K562 (cell line): ENCODE measurements at places on chromosomes 3 and 15.

DNA sequence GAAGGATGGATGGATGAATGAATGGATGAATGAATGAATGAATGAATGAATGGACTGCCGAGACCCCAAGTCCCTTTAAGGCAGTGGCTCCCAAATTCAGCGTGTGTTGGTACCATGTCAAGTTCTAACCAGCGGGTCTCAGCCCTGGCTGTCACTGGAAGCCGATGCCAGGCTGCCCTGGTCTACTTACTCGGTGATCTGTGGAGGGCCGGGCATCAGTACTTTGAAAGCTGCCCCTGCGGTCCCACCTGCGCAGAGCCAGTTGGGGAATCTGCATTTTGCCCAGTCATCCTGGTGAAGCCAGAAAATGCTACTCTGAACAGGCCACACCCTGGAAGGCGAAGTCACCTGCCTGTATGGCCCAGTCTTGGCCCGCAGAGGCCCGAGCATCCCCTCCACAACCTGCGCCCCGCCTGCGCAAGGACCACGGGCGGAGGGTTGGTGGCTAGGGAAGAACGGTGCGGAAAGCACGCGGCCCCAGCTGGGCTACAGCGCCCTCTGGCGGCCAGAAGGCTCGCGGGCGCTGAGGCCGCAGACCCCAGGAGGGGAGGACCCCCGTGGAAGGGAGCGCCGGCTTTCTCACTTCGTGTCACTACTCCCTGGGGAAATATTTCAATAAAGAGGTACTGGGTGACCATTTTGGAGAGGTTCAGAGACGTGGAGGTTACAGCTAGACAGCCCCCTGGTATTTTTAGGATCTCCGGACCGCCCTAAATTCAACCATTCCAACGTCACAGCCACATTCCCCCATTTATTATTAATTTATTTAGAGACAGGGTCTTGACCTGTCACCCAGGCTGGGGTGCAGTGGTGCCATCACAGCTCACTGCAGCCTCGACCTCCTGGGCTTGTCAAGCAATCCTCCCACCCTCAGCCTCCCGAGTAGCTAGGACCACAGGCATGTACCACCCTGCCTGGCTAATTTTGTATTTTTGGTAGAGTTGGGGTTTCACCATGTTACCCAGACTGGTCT lies 34.9 kb downstream of the PRKCD start:
- peak; percentile 76 for DNase-seq

DNA sequence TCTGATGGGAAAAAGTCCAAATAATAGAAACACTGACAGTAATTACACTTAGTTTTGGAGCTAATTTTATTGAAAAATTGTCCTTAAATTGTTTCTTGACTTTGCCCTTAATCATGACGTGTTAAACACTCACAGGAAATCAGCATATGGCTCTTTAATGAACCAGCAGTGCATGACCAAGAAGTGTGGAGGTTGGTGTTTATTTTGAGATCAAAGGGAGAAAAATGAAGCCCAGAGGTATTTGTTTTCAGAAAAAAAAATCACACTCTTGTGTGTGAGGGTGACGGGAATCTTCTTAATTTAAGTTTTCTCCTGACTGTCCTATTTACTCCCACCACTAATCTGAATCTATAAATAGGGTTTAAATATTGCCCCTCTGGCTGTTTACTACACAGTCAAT lies 28.8 kb upstream of the SYNM start:
- DNase-seq: no peak

DNA sequence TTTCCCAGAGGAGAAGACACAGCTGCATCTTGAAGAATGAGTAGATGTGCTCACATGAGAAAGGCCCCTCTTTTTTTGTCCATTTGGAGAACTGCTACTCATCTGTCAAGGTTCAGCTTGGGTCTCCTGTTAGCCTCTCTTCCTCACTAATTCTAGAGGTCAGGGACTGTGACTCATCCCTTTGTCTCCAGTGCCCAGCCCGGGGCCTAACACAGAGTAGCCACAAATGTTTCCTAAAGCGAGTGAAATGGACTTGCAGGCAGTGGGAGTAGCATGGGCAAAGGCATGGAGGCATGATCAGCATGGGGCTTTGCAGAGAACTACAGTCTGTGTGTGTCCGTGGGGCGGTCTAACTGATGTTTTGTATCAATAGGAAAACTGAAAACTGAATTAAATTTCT lies 33.9 kb upstream of the MRPS22 start:
- peak; percentile 58 for DNase-seq

DNA sequence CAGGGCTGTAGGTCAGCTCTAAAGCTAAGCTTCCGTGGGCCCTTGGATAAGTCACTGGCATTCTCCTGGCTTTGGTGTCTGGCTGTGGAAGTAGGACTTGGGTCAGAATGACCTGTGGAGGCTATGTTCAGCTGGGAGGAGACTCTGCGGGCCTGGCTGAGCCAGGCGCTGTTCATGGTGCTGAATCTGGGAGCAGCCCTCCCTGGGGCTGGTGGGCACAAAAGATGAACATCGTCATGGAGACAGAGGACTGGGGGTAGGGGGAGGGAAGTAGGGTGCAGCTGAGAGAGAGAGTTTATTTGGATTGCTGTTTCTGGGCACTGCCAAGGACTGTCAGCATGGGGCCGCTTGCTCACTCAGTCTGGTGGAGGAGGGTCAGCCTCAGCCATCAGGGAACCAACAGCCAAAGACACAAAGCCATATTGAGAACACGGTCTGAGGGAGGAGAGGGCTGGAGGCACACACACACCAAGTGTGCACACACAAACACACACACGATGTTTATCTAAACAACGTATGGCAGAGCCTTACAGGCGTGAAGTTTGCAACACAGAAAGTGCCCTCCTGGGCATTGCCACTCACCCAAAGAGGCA lies 120.7 kb upstream of the LINGO1 start:
- DNase-seq: peak; percentile 57

GRCh38 chr15:39593071-39593655 lies 12.3 kb downstream of the THBS1 start:
- DNase-seq: no peak

GRCh38 chr3:41193794-41194539 lies 5.3 kb upstream of the CTNNB1 start:
- DNase-seq: no peak

DNA sequence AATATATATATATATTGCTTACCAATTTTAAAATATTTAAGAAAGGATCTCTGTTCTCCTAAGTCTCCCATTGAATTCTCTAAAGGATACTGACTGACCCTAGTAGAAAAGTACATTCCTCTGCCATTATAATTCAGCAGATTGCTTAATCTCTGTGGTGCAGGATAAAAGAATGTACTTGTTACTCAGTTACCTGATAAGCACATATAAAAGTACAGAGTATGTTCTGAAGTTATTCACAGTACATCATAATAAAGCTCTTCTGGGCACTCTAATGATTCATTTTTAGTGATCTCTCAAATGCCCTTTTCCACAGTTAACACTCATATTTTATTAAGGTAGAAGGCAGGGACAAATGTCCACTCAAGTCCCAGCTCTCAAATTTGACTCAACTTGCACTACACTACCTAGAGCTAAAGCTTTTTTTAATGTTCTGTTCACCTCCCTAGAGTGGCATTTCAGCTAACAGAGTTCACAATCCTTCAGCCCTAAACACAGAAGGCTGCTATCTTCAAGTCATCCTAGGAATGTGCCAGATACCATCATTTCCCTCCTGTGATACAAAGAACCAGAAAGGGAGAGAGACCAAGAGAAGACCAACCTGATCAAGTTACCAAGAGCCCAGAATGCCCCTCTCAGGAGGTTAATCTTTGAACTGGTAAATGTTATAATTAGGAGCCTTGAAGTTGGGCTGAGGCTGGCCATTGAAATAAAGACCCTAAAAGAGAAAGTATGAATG lies 53.3 kb downstream of the MEIS2 start:
- DNase-seq: no peak

DNA sequence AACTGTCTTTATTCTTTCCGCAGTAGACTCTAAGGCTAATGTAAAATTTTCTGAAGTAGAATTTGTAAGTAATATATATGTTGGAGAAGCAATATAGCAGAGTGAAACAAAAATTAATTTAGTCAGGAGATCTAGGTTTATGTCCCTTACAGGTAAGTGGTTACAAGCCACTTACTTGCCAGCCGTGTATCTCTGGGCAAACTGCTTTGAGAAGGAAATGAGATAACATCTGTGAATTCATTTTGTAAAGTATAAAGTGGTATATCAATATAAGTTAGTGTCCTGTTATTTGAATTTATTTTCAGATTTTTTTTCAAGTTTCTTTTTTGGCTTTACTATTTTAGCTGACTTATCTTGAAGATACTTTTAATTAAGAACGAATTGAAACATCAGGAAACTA lies 5.5 kb downstream of the DAZL start:
- no peak for DNase-seq

GRCh38 chr3:128182656-128183055 lies 29.4 kb downstream of the EEFSEC start:
- DNase-seq: no peak

DNA sequence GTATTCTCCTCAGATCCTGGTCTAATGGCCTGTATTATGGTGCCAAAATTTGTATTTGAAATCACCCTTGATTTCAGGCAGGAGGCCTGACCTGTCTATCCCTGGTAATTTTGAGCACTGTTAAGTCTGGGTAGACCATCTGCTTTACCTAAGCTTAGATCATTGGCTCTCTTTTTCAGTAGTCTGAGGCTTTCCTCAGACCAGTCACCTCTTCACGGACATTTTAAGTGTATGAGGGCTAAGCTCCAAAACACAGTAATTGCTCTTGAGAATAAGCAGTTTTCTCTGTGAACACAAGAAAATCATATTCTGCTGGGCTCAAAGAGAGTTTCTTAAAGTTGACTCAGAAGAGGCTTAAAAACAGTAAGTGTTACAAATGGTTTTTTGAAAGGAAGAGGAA lies 92.0 kb upstream of the SAMMSON start:
- DNase-seq: no peak

GRCh38 chr15:36362509-36362915 lies 216.9 kb upstream of the CDIN1 start:
- no peak for DNase-seq

- no peak for DNase-seq
These were observed 35.7 kb downstream of the SRP14 start for GRCh38 chr15:40003116-40003916.

- no peak for DNase-seq
These were observed 122.6 kb downstream of the ARNT2 start for GRCh38 chr15:80526556-80527340.

GRCh38 chr3:63528325-63529000 lies 124.0 kb upstream of the SNTN start:
- no peak for DNase-seq

- no peak for DNase-seq
These were observed 85.4 kb downstream of the SLC6A11 start for GRCh38 chr3:10901296-10901945.

- no peak for DNase-seq
These were observed 27.6 kb downstream of the ZNF860 start for GRCh38 chr3:32009101-32009500.

GRCh38 chr3:73746623-73747022 lies 121.9 kb upstream of the PDZRN3 start:
- no peak for DNase-seq

DNA sequence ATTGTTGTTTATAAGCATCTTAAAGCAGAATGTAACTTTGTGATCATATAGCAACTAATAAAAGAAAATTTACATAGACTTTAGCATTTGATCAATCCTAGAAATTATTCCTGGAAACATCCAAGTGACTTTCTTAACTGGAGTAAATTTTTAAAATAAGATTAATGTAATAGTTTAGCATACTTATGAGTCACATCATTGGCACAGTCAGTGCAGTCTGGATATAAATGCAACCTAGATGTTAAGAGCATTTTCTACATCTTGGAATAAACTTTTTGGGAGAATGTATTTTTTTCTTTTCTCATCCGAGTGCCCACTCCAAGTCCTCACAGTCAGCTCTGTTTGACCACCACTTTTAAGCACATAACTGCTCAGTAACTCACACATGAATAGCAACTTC lies 324.6 kb upstream of the PLSCR5 start:
- DNase-seq: no peak

DNA sequence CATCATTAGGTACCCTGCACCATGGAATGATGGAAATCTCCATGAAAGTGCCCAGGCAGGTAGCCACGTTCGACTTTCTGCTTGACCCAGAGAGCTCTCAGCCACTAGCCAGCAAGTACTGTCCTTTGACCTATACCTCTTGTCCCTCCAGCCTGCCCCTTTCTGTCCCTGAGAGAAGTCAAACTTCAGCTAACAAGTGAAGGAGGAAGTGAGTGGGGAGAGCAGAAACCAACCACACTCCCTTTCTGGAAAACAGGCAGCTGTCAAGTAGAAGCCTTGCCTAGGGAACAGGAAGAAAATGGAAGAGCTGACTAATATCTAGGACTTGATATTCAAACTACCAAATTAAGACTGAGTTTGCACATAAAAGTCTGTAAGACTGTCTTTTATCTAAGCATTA lies 30.3 kb upstream of the FSTL1 start:
- DNase-seq: no peak

GRCh38 chr15:84715441-84716035 lies 401 bp downstream of the SEC11A start:
- no peak for DNase-seq

- no peak for DNase-seq
These were observed 337.9 kb upstream of the IL12A start for GRCh38 chr3:159650726-159651125.

GRCh38 chr3:181703601-181704420 lies 7.9 kb upstream of the SOX2 start:
- DNase-seq: no peak

DNA sequence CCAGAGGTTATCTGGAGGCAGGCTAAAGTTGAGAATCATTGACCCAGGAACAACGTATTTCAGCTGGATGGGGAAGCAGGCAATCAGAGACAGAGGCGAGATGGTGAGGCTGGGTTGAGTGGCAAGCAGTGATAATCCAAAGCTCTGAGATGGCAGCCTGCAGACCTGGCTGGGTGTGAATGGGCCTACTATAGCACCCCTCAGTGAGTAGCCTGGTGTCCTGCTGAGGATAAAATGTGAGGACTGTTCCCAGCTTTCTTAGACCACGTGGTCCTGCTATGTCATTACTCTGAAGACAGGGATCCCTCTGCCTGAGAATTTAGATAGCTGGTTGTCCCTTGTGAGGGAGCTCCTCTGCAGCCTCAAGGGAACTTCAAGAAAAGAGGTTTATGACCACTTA lies 141.5 kb downstream of the ARPP21 start:
- no peak for DNase-seq

GRCh38 chr15:51681303-51681963 lies at the start of gene SCG3:
SCG3 (plus strand) TSS chr15:51681503; CDS start chr15:51681756, 253 bp downstream.
- DNase-seq: peak; percentile 97

DNA sequence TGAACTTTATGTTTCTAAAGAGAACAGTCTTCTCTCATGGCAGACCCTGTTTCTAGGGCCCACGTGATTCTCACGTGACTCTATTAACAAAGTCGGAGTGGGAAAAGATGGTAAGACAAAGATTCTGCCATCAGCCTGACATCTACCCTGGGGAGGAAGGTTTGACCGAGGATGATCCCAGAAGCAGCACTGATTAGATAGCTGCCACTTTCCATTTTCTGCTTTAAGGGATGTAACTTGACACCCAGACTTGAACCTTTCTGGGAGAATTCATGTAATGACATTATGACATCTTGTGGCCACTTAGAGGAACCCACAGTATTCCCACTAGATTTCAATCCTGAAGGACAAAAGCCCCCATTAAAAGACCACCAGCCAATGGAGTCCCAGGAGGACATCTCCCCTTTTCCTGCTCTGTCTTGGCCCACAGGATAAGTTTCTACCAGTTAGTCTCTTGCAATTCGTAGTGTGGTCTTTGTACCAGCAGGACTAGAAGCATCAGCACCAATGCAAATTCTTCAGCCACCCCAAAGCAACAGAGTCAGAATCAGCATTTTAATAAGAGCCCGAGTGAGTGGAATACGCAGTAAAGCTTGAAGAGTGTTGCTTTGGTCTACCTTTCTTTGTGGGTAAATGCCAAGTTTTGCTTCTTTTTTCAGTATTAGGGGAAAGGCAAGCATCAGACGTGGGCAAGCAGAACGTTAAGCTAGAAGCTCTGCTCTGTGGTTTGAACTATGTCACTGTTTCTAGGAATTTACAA lies 480.5 kb upstream of the PROK2 start:
- DNase-seq: peak; percentile 19
